ENCODE measurements at places on chromosomes 11 and 22. TPM values are rescaled to one million over a fixed set of nuclear protein-coding genes. Genes with fewer than 3 reads are reported as not detected.
A peak's percentile ranks its signal among the peaks of the same experiment; 100 is the strongest.

DNA sequence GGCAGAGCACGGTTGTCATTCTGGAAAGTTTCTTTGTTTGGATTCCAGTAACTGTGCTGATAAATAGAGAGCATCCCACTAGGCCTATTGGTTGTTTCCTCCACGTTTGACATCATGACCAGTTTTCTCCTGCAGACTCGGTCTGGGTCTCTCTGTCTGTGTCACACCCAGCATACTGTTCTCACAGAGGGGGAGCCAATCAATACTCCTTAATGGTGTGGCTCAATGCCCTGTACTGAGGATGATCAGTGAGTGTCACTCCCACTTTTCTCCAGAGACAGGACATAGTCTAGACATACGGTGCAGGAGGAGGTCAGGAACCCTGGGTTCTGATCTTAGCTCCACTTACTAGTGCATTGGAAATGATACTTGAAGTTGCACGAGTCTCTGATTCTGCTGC lies 88.2 kb upstream of the BLID start:
- no peak for DNase-seq

UBASH3B gene
- 46.8 TPM for total RNA-seq

DNA sequence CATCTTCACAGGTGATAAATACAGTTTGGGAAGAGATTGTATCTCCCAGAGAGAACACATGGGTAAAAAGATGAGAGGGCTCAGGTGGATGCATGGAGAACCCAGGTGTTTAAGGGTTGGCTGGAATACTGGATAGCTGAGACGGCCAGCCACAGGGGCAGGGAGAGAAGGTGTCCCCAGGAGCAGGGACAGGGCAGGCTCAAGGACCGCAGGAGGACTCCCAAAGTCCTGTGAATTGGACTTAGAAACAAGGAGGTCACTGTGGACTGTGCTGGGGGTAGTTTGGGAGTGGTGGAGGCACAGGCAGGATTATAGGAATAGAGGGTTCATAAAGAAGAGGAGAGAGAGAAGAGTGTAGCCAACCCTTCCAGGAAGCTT lies 103.8 kb upstream of the PARVA start:
- no peak for DNase-seq

DNA sequence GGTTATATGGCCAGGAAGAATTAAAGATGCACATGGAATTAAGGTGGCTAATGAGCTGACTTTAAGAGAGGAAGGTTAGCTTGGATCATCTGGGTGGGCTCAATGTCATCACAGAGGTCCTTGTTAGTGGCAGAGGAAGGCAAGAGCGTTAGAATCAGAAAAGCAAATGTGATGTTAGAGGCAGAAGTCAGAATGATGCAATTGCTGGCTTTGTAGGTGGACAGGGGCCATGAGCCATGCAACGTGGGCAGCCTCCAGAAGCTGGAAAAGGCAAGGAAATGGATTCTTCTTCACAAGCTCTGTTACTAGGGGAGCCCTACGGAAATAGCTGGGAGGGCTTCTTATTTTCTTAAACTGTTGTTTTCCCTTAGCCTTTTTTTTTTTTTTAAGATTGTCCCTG lies 2.3 kb upstream of the CBLIF start:
- no peak for DNase-seq

- DNase-seq = no peak
Measured at GRCh38 chr11:65394125-65394536, 7.7 kb downstream of the FRMD8 start.

DNA sequence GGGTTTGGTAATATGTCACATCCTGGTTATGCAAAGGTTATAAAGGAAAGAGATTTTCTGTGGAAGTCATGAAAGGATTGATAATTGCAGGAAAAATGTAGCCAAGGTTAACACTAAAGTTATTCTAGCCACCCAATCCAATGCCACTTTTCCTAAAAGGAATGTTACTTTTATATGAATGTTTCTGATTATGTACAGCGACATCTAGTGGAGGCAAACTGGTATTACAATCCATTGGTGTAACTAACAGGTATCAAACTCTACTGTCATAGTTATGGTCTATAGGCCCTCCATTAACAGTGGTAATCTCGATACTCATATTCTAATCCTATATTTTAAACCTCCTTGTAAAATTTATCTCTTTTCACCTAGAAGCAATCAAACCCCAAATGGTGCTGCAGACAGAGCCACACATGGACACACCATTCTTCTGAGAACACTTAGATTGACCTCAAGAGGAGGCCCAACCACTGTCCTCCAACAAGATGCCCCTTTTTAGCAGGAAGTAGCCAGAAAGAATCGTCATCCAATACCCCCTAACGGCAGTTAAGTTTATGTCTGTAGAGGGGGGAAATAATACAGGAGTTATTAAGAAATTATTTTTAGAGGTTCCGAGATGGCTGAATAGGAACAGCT lies 74.9 kb upstream of the RAG2 start:
- peak; percentile 72 for DNase-seq

- no peak for DNase-seq
Measured at GRCh38 chr22:50576806-50577696, 1.2 kb downstream of the CPT1B start.

DNA sequence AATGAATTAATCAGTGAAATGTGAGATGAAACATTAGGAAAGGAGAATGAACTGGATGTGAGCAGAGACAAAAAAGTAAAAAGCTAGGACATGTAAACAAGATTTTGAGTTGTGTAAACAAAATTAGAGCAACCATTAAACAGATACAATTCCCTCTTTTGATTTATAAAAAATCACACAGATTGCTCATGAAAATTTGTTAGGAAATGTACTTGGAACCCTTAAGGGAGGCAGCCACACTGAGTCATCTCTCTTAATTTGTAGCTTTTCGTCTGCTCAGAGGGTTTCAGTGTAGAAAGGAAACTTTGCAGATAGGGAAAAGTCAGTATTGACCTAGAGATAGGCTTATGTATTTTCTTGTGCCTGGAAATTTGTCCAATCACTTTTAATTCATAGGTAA lies 49.6 kb upstream of the ME3 start:
- no peak for DNase-seq

GRCh38 chr22:49815641-49816091 lies 12.0 kb downstream of the BRD1 start:
- no peak for DNase-seq

GRCh38 chr11:134632347-134633119 lies 220.5 kb upstream of the B3GAT1 start:
- no peak for DNase-seq

DNA sequence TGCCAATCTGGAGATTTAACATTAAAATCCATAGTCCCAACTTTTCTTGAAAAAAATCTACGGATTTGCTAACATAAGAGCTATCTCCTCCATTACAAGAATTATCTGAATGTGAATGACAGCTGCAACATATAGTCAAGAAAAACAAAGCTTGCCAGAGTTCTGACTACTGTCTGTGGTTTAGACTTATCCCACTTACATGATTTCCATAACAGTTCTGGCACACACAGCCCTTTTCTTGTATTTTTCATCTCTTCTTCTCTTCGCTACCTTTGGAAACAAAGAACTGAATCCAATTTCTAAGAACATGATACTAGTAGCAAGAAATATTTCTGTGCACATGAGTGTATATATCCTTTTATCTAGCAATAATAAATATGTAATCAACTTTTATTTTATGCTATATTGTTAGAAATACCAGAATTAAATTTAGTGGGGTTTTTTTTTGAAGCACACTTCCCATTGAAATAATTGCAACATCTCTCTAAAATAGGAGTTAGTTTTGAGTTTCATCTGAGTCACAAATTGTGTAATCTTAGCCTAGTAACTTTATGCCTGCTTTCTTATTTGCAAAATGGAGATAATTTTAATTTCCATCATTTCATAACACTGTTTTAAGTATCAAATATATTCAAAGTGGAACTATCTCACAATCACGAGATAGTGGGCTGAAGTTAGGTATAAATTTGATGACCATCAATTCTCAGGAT lies 1217.6 kb downstream of the JRKL start:
- DNase-seq = no peak

APOL6 gene
- 6.3 TPM for total RNA-seq

PEX26 gene
- 23.4 TPM for total RNA-seq

MMP13 gene
- 0.13 TPM for total RNA-seq

DNA sequence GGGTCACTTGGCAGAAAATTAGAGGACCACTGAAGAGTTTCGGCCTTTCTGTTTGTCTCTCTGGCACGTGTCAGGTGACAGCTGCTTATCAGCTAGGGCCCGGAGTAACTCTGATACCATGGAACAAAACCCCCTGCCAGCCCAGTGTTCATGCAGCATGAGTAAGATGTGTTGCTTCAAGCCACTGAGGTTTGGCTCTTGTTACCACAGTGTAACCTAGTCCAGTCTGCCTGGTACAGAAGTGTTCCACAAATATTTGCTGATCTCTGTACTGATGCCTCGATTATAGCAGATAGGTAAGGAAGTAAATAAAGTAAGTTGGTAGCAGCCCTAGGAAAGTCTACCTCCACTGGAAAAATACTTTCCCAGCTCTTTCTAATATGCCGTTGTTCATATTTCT lies 20.5 kb upstream of the ETS1 start:
- no peak for DNase-seq

GRCh38 chr11:1200611-1201191 lies 22.2 kb upstream of the MUC5B start:
- no peak for DNase-seq

DNA sequence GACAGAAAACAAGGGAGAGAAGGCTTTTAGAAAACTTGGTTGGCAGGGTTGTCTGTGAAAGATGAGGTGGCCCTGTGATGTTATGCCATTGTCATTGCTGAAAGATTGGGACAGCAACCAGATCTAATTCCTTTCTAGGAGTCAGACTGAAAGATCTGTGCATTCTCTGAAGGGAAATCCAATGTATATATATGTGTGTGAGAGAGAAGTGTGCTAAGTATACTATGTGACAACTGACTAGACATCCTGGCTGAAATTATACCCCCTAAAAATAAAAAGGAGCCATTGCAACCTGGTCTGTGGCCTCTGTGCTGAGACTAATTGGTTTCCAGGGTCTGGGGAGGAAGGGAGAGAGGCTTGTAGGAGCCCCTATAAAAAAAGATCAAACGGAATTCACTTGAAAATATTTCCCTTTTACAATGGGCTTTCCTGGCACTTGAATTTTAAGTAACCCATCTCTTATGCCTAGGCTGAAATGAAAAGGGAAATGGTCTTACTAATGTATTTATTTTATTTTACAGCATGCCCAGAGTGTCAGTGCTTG lies 1.2 kb upstream of the MPPED2 start:
- DNase-seq = no peak

TMEM223 gene
- total RNA-seq = 79.3 TPM

Measured in HT-29 (cell line).